ENCODE measurements at places on chromosomes 4 and X. TPM values are rescaled to one million over a fixed set of nuclear protein-coding genes. Genes with fewer than 3 reads are reported as not detected.
A peak's percentile ranks its signal among the peaks of the same experiment; 100 is the strongest.

- DNase-seq: no peak
These were observed 372.1 kb downstream of the BMPR1B start for GRCh38 chr4:95129821-95130311.

- no peak for DNase-seq
These were observed at the start of gene STATH for GRCh38 chr4:69995526-69996016. STATH (plus strand) TSS chr4:69995966; CDS start chr4:69998438, 2,472 bp downstream.

DNA sequence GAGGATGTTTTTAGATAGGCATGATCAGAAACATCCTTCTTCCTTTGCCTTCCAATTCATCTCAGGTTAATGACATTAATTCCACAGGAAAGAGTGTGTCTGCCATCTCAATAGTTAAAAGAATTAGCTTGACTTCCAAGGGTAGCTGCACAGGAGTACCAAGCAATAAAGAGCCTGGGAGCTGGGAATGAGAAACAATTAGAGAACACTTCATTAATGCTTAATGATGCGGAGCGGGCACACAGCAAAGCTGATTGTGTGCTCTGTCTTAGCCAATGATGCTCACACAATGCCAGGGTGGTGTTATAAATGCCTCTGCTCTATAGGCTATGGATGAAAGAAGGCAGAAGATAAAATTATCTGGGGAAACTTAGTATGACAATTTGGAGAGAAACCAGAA is 1052.5 kb upstream of the LCORL start:
- DNase-seq: no peak

Gene DCAF4L1
- polyA plus RNA-seq: 0.34 TPM

Gene MAGEC1
- not detected for polyA plus RNA-seq

GRCh38 chr4:20624793-20625374 is 75.4 kb upstream of the PACRGL start:
- no peak for DNase-seq

Gene ASB12
- polyA plus RNA-seq: 0.48 TPM

DNA sequence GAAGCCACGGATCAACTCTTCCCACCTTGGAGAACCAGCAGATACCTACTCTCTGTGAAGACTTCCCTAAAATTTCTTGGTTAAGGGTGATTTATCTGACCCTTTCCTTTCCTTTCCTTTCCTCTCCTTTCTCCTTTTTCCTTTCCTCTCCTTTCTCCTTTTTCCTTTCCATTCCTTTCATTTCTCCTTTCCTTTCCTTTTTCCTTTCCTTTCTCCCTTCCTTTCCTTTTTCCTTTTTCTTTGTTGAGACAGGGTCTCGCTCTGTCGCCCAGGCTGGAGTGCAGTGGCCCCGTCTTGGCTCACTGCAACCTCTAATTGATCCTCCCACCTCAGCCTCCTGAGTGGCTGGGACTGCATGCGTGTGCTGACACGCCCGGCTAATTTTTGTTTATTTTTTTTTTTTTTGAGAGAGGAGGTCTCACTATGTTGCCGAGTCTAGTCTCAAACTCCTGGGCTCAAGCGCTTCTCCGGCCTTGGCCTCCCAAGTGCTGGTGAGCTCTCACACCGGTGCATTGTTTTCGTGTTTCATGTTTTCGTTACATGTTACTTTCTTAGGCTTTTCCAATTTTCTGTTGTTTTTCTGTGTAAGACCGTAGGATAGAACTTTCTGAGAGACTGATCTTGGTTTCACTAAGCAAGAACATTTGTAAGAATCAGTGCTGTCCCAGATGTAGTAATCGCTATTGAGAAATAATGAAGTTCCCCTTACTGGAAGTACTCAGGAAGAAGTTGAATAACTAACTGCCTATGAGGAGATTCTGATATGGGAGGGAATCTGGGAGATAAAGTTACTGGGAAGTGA is 2.0 kb downstream of the TMEM165 start:
- DNase-seq: no peak

GRCh38 chrX:13387666-13388494 is 68.0 kb upstream of the ATXN3L start:
- no peak for DNase-seq

DNA sequence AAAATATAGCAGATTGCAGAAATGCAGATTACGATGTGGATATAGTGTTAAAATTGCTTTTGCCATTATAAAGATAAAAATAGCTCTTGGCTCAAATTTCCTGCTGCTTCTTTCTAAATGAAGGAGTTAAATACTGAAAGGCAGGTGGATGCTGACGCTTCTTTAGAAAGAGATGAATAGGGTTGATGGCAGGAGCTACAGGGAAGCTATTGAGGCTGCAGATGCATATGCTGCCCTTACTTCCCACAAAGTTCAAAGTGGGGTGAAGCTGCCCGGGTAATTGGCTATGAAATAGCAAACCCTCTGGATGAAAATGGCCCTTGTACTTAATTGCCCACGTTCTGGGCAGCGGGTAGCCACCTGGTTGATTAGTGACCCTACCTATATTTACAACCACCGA is 379.5 kb downstream of the ZIC3 start:
- DNase-seq: no peak

Gene POLN
- polyA plus RNA-seq: 5.4 TPM

DNA sequence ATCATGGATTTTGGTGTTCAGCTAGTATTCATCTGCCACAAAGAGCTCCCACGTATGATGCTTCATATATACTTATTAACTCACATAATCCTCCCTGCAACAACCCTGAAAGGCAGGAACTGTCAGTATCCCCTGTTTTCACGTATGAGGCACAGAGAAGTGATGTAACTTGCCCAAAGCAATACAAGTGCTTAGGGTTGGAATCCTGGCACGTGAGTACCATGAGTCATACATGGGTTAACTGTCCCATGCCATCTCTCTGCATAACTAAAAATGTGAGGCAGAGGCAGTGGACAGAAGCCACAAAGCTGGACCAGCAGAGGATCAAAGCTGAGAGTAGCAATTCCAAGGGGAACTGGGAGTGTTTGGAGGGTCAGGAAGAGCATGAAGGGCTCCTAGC is 35.7 kb upstream of the EGFL6 start:
- DNase-seq: no peak

DNA sequence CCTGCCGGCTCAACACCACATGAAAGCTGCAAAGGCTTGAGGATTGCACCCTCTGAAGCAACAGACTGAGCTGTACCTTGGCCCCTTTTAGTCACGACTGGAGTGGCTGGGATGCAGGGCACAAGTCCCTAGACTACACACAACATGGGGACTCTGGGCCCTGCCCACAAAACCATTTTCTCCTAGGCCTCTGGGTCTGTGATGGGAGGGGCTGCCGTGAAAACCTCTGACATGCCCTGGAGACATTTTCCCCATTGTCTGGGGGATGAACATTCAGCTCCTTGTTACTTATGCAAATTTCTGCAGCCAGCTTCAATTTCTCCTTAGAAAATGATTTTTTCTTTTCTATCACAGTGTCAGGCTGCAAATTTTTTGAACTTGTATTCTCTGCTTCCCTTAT is 123.5 kb upstream of the SMARCAD1 start:
- DNase-seq: no peak

DNA sequence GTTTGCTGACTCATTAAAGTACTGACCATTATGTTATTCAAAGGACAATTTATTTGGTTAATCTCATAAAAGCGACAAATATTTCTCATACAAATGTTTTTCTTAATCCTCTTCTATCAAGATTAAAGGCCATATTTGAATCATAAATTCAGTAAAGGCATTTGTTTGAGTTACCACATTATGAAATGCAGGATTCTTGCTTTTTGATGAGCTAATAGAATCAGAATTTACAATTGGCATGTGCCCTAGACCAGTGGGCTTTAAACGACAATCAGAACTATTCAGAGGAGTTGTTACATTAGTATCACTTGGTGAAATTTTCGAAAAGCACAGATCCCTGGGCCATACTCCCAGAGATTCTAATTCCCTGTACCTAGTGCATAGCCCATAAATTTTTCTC is 55.3 kb downstream of the KLHL4 start:
- DNase-seq: no peak

- DNase-seq: no peak
These were observed 4.3 kb upstream of the HAUS7 start for GRCh38 chrX:153474718-153475117.

DNA sequence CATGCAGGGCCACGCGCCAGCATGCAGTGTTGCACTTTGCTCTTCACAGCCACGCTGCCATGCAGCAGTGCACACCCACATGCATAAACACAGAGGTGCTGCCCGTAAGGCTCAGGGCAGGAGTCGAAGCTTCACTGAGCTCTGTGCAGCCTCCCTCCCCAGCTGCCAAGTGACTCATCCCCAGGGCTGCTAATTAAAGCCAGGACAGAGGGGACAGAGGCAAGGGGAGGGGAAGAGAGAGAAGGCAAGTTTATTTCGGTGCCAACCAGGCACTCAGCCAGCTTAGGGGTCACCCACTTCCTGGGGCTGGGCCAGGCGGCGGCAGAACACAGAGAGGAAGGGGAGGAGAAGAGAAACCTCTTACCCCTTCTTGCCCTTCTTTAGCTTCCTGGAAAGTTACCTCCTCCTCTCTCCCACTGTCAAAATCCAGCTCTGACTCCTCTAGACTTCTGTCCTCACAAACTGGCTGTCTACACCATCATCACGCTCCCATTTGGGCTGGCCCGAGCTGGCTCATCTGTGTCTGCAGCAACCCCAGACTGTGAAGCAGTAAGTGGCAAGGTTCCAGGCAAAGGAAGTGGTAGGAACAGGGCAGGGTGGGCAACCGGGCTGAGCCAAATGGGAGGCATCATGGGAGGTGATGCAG is 6.2 kb upstream of the IQSEC2 start:
- DNase-seq: no peak

Gene GPR50
- not detected for polyA plus RNA-seq

GRCh38 chrX:53717205-53717604 is 30.7 kb upstream of the HUWE1 start:
- no peak for DNase-seq

Gene MAGEA1
- polyA plus RNA-seq: not detected

Gene TFDP3
- not detected for polyA plus RNA-seq

DNA sequence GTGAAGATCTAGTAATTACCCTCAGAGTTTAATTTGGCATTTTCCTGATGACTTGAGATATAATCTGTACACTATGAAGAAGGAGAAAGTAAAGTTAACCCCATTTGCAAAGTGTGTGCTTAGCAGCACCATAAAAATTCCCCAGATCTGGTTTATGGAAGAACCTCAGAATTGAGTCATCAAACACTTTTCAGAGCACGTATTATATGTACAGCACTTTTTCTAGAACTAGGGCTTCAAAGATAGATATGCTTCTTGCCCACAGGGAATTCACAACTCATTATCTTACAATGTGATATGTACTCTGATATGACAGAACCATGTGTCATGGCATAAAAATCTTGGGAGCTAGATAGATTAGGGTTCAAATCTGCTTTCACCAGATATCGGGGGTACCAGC is 150.9 kb downstream of the SLC10A7 start:
- no peak for DNase-seq

Gene PASD1
- not detected for polyA plus RNA-seq

GRCh38 chr4:42050516-42051249 is 60.4 kb downstream of the SLC30A9 start:
- no peak for DNase-seq

DNA sequence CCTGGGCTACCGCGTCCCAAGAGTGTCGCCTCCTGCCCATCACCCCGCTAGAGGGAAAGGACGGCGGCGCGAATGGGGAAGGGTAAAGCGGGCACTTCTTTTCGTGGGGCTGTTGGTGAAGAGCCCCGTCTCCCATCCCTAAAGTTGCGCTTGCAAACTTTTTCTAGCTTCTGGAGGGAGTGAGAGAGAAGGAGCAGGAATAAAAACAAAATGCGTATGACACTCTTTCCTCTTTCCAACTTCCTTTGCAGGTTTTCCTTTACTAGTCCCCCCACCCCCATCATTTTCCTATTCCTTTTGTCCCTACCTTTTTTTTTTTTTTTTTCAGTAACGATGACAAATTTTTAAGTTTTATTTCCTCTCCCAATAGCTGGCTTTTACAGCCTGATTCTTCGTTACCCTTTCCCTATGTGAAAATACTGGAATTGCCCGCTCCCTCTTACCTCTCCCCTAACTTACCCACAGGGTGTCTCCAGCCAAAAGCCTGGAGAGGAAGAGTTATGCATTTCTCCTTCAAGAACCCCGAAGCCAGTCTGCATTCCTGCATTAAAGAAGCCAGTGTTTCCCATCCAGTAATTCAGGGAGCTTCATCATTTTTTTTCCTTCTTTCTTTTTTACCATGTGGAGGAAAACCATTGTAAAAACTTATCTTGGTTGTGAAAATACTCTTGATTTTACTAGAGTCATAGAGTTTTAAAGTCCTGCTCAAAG is 613 bp upstream of the ARSJ start:
- DNase-seq: no peak

- no peak for DNase-seq
These were observed 1.3 kb downstream of the CASP3 start for GRCh38 chr4:184648054-184648312.

GRCh38 chr4:90071289-90072235 is 55.6 kb upstream of the CCSER1 start:
- no peak for DNase-seq

Gene RTL3
- not detected for polyA plus RNA-seq

DNA sequence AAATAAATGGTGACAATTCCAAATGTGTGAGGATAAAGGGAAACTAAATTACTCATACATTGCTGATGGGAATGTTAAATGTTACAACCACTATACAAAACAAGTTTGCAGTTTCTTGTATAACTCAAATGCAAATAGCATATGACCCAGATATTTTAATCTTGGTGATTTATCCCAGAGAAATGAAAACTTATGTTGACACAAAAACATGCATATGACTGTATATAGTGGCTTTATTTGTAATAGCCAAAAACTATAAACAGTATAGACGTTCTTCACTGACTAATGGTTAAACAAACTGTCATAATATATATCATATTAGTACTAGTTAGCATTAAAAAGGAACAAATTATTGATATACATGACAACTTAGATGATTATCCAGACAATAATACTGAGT is 619.2 kb downstream of the PDHA2 start:
- no peak for DNase-seq

DNA sequence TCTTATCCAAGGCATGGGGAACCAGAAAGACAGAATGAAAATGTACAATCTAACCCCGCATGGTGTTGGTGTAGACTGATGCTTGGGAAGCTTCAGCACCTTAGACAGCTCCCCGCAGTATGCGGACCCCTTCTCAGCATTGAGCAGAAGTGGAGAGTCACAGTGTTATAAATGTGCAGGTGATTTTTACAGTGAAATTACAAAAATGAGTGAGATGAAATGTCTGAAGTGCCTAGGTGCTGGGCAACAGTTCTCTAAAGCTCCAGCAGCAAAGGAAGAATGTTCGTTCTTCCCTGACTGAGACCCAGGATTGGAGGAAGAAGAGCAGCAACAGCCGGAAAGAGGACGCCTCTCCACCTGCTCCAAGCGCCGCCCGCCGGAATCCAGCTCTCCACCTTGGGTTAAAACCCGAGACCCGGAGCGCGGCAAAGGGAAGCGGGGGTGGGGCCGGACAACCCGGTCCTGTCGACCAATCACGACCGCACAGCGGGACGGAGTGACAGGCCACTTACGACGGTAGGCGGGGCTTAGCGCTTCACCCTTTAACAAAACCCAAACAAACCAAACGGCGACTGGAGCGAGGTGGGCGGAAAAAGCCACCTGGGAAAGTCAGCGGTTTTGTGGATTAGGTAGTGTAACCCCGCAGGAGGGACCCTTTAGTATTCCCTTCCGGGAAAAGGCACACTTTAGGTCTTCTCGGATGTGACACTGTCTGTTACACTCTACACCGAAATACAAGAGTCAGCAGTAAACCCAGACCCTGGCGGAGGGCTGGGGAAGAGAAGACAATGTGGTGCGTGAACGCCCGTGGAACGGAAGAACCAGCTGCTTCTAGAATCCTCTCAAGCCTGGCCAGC is at the start of gene GLRA3:
GLRA3 (minus strand) TSS at position 403 of the 857 bp plus-strand sequence. CDS start 436 bp downstream, outside the sequence.
- peak; percentile 59 for DNase-seq

Data from left renal cortex interstitium (tissue), 4 donors.